ENCODE measurements at places on chromosomes 3 and 15.

DNA sequence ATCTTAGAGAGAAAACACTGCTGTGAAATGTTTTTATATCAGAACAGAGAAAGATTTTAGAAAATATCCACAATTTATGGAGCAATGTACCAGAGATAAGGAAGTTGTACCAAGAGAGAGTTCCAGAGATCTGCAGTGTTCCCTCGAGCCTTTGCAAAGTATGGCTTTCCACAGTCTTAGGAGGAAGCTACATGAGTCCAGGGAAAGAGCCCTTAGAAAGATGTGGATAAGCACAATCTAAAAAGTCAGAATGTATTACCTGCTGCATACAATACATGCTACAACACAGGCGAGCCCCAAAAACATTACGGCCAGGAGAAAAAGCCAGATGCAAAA lies 56.4 kb downstream of the ZNF860 start:
- no peak for DNase-seq

- no peak for DNase-seq
These were observed 220.2 kb upstream of the CD96 start for GRCh38 chr3:111321786-111322185.

- DNase-seq, result no peak
These were observed 113.2 kb downstream of the IL1RAP start for GRCh38 chr3:190626951-190627620.

- DNase-seq, result no peak
These were observed 388.4 kb upstream of the NDN start for GRCh38 chr15:24075420-24076089.

DNA sequence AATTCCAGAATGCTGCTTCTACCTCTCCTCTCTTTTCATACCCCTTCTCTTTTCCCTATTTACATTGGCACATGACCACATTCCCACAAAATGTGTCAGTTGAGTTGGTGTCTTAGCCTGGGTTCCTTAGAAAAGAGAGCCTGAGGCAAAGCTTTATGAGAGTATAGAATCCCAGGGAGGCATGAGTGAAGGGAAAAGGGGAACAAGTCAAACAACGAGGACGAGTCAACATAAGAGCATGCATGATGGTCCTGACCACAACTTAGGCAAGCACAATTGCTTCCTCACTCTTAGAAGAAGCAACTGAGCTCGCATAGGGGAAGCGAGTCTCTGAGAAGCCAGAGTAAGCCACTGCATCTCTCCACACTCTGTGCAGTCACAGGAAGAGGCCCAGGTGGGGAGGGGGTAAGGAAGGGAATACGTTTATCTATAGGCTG lies 15.4 kb upstream of the ZNF774 start:
- DNase-seq, result peak; percentile 93

DNA sequence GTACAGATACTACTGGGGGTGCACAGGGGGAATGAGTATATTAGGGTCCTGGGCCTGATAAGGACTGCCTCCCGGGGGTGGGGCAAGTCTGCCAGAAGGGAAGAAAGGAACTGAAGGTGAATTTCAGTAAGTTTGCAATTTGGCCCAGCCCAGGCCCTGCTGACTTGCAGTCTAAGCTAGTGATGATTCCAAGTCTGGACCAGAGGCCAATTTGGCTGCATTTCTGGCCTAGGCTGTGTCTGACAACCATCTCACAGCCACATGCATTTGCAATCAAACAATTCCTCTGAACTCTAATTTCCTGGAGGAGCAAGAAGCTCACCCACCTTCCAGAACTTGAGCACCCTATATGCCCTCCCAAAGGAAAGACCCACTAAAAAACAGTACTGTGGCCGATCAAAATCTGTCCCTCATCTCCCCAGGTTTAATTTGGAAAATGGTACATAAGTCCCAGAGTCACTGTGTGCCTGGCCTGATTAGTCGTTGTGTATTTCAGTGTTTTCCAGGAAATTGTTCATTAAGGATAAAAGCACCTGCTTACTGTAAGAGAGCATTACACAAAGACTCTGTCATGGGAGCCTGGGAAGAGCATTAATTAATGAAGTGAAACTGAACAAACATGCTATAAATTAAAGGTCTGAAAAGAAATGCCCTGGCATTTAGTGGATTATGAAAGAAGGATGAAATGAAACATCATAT lies 114.5 kb downstream of the MEGF11 start:
- no peak for DNase-seq

DNA sequence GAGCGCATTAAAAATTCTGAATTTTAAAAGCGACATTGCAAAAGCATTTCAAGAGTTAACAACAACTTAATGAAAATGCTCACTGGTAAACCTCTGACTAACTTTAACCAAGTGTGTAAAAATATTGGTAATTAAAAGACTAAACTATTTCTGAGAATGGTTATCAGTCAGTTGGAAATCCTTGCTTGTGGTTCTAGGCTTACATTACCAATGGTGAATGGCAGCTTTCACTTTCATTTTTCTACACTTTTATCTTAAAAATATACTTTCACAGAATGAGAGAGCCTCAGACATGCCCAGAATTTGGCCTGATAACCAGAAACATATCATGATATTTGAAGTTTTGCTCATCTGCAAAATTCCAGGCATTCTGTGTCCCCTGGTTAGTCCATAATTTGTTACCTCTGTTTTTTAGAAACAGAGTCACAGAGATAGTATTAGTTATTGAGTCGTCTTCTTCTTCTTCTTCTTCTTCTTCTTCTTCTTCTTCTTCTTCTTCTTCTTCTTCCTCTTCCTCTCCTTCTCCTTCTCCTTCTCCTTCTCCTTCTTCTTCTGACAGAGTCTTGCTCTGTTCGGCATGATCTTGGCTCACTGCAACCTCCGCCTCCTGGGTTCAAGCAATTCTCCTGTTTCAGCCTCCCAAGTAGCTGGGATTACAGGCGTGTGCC lies 5.5 kb upstream of the RNF111 start:
- DNase-seq, result peak; percentile 46

- DNase-seq, result no peak
These were observed 125.9 kb upstream of the SMAD3 start for GRCh38 chr15:66939451-66940023.

- no peak for DNase-seq
These were observed 3.7 kb upstream of the KNG1 start for GRCh38 chr3:186713499-186713898.

DNA sequence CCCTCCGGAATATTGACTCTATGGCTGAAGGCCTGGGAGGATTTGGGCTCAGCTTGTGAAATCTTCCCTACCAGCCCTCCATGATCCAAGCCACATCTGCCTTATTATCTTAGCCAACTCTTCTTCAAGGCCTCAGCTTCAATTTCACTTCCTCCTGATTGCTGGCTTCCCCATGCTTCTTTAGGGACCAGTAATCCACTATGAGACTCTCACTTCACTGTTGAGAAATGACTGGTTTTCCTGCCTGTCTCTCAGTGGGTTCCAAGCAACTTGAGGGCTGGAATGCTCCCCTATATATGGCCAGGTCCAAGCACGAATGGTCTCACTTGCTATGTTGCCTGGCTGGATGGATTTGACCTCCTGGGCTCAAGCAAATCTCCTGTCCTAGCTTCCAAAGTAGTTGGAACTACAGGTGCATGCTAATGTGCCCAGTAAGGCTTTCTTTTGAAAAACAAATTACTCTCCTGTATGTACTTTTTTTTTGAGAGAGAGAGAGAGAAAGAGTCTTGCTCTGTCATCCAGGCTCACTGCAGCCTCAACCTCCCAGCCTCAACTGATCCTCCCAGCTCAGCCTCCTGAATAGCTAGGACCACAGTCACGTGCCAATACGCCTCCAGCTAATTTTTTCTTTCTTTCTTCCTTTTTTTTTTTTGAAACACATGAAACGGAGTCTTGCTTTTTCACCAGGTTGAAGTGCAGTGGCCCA lies 7.9 kb upstream of the PIK3CB start:
- peak; percentile 85 for DNase-seq

DNA sequence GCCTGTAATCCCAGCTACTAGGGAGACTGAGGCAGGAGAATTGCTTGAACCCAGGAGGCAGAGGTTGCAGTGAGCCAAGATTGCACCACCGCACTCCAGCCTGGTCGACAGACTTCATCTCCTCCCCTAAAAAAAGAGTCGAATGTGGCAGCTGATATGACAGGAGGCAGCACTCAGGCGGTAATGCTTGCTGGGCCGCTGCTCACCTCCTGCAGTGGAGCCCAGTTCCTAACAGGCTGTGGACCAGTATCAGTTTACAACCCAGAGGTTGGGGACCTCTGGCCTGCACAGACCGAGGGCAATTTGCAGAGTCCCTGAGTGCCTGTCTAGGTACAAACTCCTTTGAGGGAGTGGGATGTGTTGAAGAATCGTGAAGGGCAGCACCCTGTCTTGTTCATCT lies 136.2 kb downstream of the SMAD6 start:
- no peak for DNase-seq

- DNase-seq, result no peak
These were observed 8.2 kb upstream of the ANKRD63 start for GRCh38 chr15:40290918-40291574.

DNA sequence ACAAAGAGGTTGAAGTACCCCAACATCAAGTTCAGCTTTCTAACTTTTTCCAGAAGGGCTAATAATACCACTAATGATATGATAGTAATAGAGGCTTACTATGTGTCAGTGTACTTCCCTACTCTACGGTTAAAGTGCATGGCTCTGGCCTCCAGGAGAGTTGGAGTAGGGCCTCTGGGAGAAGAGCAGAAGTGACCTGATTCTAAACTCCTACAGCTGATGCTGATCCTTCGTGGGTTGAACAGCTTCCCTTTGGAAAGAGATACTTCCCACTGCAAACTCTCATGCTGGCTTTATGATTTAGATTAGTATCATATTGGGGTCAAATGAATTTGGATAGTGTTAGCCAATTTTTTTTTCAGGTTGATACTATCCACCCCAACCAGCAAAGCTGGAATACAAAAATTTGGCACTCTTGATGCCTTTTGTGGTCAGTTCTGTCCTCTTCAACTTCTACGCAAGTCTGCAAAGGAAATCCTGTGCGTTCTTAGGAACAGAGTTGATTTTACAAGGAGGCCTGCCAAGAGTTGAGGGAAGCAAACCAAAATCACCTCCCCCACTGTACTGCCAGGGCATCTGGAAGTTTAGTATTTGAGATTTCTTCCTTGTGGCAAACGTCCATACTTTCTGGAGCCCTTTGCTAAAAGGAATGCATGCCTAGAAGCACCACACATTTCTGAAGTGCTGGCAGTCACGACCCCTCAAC lies 17.8 kb downstream of the TMEM212 start:
- DNase-seq, result peak; percentile 47

- peak; percentile 63 for DNase-seq
These were observed 68.0 kb downstream of the FNDC3B start for GRCh38 chr3:172107403-172107802.

DNA sequence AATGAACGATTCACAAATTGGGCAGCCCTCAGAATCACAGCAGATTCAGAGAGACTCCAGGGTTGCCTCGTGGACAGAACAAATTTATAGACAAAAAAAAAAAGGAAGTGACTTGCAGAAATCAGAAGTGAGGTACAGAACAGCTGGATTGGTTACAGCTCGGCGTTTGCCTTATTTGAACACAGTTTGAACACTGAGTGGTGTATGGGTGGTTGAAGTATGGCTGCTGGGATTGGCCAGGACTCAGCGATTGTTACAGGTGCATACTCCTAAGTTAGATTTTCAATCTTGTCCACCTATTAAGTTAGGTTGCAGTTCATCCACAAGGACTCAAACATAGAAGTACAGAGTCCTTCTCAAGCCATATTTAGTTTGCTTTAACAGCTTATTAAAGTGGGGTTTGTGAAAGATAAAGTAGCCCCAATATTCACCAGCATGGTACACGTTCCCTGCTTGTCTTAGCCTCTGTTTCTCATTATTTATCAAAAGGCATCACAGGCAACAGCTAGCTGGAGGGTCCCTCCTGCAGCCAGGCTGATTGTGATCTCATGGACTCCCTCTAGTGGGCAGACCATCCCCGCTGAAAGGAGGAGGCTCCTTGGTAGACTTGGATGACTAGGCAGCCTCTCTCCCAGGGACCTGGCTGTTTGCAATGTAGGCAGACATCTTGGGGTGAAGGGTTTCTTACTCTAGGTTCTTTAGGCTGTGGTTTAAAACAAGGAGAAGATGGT lies 17.6 kb upstream of the ALDH1L1 start:
- peak; percentile 66 for DNase-seq

- DNase-seq, result no peak
These were observed 170.9 kb upstream of the CADPS start for GRCh38 chr3:63046152-63046551.

GRCh38 chr3:15279671-15280402 lies 52.5 kb downstream of the SH3BP5 start:
- DNase-seq, result peak; percentile 62

- DNase-seq, result no peak
These were observed 206.3 kb downstream of the LSAMP start for GRCh38 chr3:116238846-116239565.

DNA sequence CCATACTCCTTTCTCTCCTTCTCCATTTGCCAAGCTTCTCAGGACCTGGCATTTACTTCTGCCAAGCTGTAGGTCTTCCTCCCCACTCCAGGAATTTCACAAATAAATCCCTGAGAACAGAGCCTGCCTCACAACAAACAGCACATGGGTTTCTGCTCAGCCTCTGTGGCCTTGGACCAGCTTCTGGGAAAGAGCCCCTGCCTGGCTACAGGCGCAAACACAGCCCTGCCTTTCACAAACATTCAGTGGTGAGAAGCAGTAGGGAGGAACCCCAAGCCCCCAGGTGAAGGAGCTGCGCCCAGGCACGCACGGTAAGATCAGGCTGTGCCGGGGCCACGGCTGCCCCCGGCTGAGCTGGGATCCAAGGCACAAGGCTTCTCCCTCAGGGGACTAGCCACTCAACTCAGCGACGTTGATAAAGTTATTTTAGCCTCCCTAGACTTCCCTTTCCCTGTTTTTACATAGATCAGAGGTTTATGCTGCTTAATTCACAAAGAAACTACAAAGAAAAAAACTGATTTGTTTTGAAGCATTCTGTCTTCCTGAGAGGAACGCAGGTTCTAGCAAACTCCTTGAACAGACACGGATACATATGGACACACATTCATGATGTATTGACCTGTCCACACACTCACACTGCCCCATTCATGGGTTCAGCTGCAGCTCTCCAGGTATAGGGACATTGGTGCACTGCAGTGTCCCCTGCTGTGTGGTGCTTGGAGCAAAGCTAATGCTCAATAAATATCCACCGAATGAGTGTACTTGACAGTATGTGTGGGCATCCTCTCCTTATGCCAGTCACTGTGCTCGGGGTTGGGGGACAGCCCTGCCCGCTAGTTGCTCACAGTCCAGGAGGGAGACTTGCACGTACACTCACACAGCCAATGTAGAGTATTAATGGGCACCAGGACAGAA lies 25.4 kb downstream of the HES1 start:
- no peak for DNase-seq

DNA sequence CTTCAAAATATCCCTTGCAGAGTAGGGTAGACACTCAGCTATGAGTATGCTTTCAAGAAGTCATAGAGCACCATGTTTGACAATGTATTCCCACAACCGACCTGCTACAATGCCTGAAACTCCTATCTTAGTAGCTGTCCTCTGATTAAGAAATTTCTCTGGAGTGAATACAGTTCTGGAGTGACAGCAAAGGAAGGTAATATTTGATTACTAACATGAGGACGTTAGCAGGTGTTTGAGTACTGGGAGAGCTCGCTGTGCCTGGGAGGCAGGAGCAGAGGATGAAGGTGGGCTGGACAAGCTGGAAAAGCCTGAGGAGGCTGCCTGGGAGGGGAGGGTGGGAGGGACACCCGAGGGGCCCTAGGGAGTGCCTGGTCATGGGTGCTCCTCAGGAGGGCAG lies 42.9 kb downstream of the PARP15 start:
- DNase-seq, result no peak
